Activated CD4-positive, CD25-positive, alpha-beta regulatory T cell (primary cell): ENCODE measurements at places on chromosomes 4 and X.

GRCh38 chr4:8035371-8035780, 95.7 kb upstream of the AFAP1 start:
- DNase-seq = no peak

DNA sequence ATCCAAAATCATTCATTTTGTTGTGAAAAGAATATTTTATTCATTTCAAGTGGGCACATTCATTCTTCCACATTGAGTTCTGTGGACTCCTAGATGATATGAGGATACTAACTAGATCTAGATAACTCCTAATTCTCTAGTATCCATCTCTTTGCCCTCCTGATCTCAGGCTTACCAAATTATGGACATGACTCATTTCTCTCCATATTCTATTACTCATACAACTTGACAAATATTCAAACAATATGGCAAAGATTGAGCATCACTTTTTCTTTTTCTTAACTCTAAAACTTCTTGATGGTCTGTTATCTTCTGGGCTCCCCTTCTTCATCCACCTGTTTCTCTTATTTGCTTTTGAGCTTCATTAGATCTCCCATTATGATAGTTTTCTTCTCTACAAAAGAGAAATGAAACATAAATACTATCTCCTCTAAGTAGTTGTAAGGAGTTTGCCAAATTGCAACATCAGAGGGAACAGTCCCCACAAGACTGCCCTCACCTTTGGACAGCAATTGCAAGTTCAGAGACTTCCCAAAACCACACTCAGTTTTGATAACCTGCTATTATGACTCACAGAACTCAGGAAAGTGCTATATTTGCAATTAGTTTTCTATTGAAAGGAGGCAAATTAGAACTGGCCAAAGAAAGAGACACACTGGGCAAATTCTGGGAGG, 422.9 kb downstream of the SPRY1 start:
- no peak for DNase-seq

GRCh38 chr4:108592674-108592986, 27.7 kb upstream of the RPL34 start:
- no peak for DNase-seq

DNA sequence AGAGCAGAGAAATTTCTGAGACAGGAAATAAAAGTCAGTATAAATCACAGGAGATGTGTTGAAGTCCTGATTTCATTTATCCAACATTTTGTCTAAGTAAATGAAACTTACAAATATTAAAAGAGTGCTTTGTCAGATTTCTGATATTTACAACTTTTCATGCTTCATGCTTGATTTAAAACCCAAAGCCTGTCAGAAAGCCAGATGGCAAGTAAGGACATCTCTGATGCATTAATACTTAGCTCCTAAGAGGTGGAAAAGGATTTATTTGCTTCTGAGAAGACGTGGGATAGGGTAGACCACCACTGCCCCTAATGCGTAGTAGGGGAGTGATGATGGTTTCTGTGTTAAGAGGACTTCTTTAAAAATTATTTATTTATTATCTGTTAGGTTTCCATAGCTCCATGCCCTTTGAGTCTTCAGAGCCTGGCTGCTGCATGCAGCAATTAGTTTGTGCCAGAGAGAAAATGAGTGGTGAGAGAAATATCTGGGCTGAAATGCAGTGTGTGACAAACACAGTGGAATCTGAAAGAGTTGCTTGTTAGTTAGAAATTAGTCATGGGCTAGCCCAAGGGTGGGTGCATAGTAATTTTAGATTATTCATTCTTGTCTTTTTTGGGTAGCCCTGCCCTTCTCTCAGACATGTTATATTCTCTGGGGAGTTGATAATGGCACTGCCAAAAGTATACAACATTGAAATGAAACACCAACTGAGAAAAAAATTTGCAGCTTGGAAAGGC, 333.8 kb downstream of the C4orf33 start:
- no peak for DNase-seq

DNA sequence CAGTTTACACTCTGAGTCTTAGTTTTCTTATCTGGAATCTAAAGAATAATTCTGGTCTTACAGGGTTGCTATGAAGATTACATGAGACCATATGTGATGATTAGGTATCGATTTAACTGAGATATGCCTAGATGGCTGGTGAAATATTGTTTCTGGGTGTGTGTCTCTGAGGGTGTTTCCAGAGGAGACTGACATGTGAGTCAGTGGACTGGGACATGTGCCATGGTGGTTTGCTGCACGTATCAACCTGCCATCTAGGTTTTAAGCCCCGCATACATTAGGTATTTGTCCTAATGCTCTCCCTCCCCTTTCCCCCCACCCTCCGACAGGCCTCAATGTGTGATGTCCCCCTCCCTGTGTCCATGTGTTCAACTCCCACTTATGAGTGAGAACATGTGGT, 186.0 kb upstream of the CXorf66 start:
- no peak for DNase-seq

DNA sequence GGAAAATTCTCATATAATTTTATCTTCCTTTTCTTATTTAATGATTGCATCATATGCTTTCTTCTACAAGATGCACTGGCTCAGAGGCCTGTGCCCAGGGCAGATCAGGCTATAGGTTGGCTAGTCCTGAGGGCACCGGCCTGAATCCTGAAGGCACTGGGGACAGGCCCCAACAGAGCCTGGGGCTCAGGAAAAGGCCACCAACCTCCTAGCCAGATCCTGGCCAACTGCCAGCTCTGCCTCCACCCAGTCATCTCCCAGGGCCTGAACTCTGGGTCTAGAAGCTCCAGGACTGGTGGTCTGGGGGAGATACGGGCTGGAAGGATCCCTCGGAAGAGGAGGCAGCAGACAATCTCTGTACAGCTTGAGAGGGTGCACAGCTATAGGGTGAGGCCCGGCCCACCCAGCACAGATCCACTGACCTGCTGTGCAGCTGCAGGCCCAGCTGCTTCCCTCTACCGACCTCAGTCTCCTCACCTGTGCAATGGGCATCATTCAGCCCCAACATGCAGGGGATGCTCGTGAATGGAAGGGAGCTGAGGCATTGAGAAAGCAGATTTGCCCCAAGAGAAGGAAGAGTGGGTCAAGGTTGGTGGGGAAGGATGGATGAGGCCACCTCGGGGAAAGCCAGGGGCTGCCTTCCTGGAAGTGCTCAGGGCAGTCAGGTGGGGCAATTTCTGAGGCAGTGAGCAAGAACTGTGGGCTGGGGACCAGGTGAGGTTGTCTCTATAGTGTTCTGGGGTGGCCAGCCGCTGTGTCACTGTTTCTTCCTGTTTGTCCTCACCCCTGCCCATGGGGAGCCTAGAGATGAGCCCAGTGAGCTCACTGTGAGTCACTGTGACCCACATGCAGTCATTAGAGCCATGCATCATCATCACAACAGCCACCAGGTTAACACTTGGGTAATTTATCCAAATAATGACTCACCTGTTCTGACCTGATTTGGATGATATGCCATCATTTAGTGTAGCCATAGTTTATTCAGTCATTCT, 22.4 kb upstream of the XAGE2 start:
- no peak for DNase-seq

DNA sequence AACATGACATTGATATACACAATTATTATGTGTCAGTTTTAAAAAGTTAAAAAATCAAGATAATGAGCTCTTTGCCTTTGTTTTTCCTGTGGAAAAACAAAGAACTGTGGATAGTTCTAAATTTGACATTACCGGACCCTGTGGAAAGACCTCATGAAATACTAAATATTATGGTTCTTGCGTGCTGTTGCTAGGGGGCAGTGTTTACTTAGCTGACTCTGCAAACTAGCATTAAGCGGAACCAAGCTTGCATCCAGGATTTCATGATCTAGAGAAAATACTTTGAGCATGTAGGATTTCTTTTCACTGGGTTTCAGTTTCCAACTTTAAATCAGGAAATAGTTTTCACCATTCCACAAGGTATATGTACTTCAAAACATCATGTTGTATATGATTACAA, 33.6 kb downstream of the CLCN4 start:
- DNase-seq = no peak

- DNase-seq = no peak
Observed at GRCh38 chrX:82676386-82676785, 831.7 kb upstream of the POU3F4 start.

DNA sequence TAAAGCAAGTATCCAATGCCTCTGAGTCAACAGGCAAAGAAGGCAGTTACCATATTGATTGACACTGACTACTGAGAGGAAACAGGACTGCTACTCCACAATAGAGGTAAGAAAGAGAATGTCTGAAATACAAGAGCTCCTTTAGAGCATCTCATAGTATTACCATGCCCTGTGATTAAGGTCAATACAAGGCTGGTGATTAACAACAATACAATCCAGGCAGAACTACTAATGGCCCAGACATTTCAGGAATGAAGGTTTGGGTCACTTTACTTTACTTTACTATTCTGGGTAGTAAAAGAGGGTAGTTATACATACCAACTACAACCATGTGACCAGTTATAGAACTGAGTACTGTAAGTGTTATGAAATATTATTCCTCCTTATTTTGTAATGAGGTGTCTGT, 44.5 kb downstream of the BRWD3 start:
- no peak for DNase-seq

- DNase-seq = no peak
Observed at GRCh38 chr4:139790291-139790690, 124.7 kb downstream of the MGST2 start.

- no peak for DNase-seq
Observed at GRCh38 chrX:79161655-79162054, 17.2 kb downstream of the GPR174 start.

GRCh38 chrX:68419975-68420374, 13.3 kb downstream of the OPHN1 start:
- no peak for DNase-seq

- no peak for DNase-seq
Observed at GRCh38 chrX:7286168-7286837, 138.3 kb upstream of the PUDP start.

- no peak for DNase-seq
Observed at GRCh38 chr4:118955515-118955914, 66.9 kb downstream of the SYNPO2 start.

DNA sequence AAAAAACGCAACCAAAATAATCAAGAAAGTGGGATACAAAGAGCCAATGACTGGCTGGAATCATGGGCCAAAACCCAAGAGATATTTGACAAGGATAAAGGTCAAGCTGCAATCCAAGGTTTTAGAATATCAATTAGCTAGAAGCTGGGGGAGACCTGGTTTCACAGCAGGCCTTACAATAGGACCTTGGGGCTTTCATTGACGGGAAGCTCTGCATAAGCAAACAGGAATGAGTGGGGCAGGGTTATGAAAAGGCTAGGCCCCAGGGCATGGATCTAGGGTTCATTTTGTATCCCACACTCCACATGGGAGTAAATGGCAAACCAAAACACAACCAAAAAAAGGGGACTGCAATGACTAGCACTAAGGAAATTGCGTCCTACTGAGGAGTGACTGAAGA, 215.3 kb downstream of the HS6ST2 start:
- no peak for DNase-seq

DNA sequence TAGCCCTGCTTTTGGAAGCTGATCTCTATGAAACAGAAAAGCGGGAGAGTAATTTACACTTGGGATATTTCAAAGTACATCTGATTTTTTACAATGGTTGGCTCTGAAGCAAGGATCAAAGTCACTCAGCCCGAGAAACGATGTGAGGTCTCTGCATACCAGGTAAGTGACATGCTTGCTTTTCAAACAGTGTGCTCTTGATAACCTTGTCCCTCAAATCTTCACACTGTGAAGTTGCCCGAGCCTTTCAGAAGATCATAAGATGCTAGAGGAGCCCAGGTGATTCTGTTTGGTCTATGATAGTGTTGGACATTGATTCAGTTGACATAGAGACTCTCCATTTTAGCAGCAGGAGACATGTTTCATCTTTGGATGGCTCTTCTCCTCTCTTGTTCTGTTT, 47.1 kb upstream of the KLHL34 start:
- no peak for DNase-seq

DNA sequence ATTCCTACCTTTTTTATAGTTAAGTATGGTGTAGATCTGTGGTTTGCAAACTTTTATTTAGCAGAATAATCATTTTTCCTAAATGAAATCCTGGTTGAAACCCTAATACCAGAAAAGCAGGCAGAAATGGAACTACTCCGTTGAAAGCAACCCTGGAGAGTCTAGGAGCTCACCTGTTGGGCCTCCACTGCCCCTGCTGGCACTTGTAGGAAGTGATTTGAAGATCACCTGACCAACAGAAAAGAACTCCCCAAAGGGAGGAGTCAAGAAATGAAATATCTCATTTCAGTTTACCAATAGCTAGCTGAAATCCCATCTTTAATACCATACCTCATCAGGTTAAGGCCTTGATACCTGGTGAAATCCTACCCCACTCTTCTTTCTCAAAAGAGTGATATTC, 277.1 kb downstream of the KLHL13 start:
- DNase-seq = no peak

- no peak for DNase-seq
Observed at GRCh38 chr4:170091069-170091696, 1.4 kb upstream of the AADAT start.

DNA sequence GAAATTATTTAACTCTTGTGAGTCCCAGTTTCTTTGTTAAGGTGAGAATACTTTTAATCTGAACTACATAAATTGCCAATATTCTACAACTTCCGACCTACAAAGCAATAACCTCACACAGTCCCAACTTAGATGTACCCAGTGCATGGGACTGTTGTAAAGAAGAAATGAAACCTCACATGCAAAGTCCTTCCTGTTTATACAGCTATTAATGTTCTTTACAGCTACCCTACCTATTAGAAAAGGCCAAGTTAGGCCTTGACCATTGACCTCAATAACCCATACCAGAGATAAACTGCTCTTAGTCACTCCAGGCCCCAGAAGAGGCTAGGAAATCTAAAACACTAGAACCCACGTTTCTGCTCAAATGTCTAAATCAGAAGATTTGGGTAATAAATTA, 920.1 kb upstream of the TENM3 start:
- no peak for DNase-seq

DNA sequence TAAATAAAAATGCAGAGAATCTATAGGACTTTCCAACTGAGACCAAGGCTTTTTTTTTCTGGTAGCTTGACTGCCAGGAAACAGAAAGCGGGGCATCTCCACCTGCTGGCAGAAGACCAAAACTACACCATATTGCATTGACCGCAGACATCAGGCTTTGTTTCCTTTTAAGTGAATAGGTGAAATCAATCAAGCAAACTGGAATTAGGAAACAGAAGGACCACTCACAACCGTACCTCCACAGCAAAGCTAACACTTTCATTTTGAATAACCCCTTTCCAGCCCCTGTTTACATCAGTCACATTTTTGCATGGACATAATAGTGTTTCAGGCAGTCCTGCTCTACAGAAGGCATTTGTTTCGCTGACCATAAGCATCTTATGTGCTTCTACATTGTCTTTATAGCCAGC, 218.2 kb downstream of the IDS start:
- DNase-seq = no peak

- no peak for DNase-seq
Observed at GRCh38 chrX:25600776-25601175, 537.4 kb upstream of the MAGEB18 start.

GRCh38 chr4:123783921-123784320, 387.3 kb downstream of the SPRY1 start:
- no peak for DNase-seq
